Osteoblast (primary cell): ENCODE measurements at places on chromosomes 12 and 14. TPM values are rescaled to one million over a fixed set of nuclear protein-coding genes. Genes with fewer than 3 reads are reported as not detected.
A peak's percentile ranks its signal among the peaks of the same experiment; 100 is the strongest.

GRCh38 chr12:68932128-68932960 lies 627 bp downstream of the CPM start:
- no peaks in the 10 kb centered on the region for H3K36me3 ChIP-seq
- peaks cover 15% of the 10 kb centered on the region for H3K4me1 ChIP-seq
- peak; percentile 71 for DNase-seq
- peaks cover 4% of the 10 kb centered on the region for H3K27me3 ChIP-seq
- peak overlapping the region; percentile 80 for H3K4me3 ChIP-seq

DNA sequence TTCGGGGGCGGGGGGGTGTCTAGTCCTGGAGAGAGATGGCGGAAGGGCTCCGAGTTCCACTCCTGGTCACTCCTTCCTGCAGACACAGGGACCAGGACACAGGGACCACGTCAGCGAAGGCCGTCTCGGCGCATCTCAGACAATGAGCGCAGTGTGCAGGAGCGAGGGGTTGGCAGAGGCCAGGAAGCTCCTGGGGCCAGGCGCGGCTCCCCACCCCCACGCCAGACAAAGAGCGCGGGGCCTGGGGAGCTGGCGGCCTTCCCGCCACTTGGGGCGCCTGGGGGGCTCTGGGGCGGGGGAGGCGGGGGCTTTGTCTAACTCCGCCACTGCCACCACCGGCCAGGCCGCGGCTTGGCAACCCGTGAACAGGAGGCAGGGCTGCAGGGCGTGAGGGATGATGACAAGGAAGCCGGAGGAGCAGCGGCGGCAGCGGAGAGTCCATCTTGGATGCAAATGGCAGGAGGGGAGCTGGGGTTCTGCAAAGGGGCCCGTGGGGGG lies 2.2 kb downstream of the CDK2AP1 start:
- peak overlapping the region; percentile 91 for H3K4me3 ChIP-seq
- peaks cover 16% of the 10 kb centered on the region for H3K4me1 ChIP-seq
- H3K27ac ChIP-seq, result peak overlapping the region; percentile 91
- H3K36me3 ChIP-seq, result peaks cover 24% of the 10 kb centered on the region

GRCh38 chr12:125111403-125111802 lies 46.2 kb downstream of the AACS start:
- no peak overlapping the region for H3K4me3 ChIP-seq
- no peak for DNase-seq
- peaks cover 7% of the 10 kb centered on the region for H3K36me3 ChIP-seq
- H3K27me3 ChIP-seq, result no peaks in the 10 kb centered on the region

Gene FGF23
- not detected in 2 replicates for total RNA-seq

Gene GPRC5D
- total RNA-seq, result not detected in 2 replicates

Gene TGM1
- total RNA-seq, result 0.36 and 1.2 TPM in 2 replicates

Gene AQP5
- total RNA-seq, result not detected in 2 replicates

Gene OR4N5
- total RNA-seq, result not detected in 2 replicates

Gene C12orf42
- total RNA-seq, result not detected in 2 replicates

Gene SOAT2
- total RNA-seq, result not detected in 2 replicates
